NCI-H1694 treated with DMSO at 0.1 percent for 48 hours (cell line): ENCODE measurements at places on chromosomes 4 and X.

DNA sequence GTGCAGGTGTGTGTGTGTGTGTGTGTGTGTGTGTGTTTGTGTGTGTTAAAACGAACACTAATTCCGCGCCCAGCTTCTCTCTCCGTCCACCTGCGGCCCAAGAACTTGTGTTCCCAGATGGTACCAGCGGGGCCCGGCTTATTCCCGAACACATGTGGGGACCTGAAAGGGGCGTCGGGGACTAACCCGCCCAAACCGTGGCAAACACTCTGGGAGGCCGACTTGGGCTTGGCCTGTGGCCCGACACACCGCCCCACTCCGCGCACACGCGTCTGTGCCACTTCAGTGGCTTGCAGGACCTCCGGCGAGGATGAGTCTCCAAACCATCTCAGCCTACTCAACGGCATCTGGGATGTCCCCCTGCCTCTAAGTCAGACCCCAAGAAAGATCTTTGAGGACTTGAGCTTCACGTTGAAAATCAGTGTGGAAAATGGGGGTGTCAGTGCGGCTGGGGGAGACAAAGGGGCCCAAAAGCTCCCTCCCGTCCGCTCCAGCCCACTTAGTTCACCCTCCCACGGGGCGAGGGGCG lies 790 bp upstream of the HHIP start:
- no peak for DNase-seq

DNA sequence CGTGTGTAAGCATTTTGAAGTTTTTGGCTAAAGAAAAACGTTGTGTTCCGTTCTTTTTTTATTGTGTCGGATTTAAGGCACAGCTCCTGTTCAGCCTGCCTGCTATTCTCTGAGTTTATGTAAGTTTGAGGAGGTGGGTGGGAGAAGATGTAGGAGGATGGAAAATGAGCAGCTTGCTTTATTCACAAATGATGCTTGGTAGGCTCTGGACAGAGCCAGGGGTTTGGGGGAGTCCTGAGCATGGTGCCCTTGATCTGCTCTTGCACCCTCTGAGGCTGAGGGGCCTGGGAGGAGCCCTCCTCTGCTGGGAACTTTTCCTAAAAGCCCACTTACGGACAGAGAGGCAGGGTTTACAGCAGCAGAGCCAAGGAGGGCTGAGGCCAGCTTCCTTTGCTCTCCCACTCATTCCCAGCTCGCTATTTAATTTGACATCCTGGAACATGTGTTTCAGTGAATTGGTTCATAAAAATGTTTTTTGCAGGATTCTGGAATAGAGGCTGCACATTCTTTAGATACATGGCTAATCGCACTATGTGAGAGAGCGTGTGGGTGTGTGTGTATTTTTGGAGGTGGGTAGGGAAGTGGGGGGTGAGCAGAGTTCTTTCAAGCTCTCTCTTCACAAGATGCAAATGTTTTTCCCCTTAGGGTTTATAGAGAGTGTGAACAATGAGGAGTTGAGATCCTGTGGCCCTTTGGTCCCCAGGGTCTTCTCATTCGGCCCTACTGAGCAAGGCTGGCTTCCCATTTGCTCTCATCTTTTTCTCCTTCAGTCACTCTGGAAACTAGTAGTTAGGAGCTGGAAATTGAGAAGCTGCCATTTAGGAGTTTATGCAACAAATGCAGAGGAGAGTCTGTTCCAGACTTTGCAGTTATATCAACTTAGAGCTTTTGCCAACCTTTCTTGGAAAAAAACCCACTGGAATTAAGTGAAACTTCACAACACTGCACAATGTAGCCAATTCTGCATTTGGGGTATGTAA lies 32.1 kb downstream of the TMEM131L start:
- DNase-seq, result no peak

GRCh38 chr4:153676984-153677383 lies 7.1 kb upstream of the TLR2 start:
- no peak for DNase-seq

GRCh38 chr4:189022440-189023035 lies 883.3 kb downstream of the TRIML1 start:
- no peak for DNase-seq

- DNase-seq, result no peak
Observed at GRCh38 chr4:176755613-176756012, 37.1 kb downstream of the VEGFC start.

- no peak for DNase-seq
Observed at GRCh38 chr4:8410066-8410625, 30.4 kb downstream of the ACOX3 start.

GRCh38 chr4:99724067-99724466 lies 66.4 kb upstream of the C4orf54 start:
- no peak for DNase-seq

DNA sequence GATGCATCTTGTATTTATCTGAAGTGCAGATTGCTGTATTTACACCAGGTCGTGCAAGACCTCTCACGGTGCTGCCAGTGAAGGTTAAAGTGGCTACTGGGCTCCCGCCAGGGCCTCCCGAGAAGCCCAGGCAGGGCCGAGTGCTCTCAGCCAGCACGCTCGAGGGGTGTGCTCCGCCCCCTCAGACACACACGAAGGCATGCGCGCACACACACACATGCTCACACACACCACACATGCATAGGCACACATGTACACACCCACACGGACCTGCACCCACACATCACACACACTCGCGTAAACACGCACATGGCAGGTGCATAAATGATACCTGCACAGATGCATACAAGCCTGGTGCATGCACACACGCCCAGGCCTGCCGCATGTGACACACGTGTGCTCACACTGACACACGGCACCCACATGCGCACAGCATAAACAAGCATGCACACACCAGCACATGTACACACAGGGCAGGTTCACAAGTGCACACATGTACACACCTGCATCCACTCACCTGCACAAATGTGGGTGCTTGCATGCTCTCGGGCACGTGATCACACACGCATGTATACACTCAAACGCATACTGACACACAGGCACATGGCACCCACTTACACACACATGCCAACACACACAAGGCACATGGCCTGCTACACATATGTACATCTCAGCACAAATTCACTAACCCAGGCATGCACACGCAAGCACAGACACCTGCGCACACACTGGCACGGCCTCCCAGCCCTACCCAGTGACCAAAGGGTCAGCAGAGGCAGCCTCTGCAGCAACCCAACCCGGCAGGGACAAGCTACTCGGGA lies 71.6 kb downstream of the FAM53A start:
- DNase-seq, result no peak

DNA sequence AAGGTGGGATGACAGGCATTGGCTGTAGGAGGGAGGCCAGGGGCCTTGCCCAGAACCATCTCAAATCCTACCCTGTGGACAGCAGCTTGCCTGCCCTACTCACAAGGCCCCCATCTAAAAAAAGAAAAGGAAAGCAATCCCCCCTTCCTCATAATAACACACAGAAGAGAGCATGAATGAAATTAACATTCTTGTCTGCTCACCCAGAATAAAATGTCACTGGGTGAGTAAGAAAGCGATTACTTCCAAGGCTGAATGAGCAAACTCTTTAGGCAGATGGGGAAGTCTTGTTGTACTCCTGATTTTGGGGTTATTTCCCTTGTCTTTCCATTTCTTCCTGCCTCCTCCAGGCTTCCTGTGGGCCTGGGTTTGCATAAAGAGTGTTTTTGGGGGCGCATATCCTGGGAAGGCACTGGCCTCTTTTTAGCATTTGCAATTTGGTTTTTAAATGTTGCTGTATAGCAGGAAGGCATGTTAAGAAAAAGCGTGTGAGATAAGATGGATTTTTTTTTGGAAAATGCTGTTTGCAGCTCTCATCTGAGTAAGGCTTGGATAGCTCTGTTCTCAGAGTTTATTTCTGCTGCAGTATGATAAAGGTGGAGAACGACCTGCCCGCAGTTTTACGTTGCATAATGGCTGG lies 248.3 kb upstream of the GATB start:
- no peak for DNase-seq

DNA sequence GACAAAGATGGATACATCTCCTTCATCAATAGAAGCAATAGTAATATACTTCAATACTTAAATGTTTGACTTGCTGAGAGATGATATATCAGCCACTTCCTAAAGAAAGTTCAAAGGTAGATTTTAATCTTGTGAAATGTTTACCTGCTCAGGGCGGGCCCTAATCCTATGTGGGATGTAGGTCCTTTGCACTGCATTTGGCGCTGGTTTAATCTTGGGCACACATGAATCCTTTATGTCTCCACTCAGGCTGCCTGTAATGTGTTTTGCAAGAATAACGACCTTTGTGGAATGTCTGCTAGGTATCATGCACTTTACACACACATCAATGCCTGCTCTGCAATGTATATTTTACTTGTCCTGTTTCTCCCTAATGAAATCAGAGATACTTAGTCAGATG lies 368.7 kb downstream of the GBA3 start:
- no peak for DNase-seq
